CD4-positive, alpha-beta T cell treated with Interleukin-1 beta for 1 hour (primary cell): ENCODE measurements at places on chromosomes 12 and 14.

GRCh38 chr14:77485256-77485655 lies 13.4 kb downstream of the ISM2 start:
- DNase-seq = no peak

GRCh38 chr12:4112734-4113325 lies 160.7 kb upstream of the CCND2 start:
- DNase-seq = no peak

DNA sequence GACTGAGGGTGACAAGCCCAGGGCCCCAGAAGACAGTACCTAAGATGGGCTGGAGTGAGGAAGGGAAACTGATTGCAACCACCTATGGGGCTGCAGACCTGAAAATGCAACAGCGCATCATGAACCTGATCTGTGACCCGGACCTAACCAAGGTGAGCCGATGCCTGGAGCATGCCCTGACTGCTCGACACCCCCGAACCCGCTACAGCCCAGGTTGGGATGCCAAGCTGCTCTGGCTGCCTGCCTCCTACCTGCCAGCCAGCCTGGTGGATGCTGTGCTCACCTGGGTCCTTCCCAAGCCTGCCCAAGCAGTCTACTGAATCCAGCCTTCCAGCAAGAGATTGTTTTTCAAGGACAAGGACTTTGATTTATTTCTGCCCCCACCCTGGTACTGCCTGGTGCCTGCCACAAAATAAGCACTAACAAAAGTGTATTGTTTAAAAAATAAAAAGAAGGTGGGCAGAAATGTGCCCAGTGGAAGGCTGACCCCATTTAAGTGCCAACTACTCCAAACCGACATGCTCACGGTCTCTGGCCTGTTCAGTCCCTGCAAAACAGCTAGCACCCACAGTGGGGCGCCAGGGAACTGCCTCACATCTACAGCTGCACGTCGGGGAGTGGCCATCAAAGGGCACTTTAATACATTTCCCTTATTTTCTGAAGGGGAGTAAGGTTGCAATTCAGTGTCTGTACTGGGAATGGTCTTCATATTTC lies 4.2 kb downstream of the RDH5 start:
- DNase-seq = peak; percentile 74

DNA sequence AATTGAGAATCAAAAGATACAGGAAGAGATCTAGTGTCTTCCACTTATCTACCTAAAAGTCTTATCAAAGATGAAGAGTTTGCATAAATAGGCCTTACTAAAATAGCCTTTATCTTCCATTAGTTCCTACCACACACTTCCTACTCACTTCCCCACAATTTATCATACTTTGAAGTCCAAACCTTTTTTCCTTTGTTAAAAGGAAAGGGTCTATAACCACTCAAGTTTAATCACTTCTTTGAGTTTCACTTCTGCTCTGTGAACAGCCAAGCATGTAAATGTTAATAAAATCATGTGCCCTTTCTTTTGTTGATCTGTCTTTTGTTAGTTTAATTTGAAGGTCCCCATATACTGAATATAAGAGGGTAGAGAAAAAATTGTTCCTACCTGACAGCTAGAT lies 114.5 kb downstream of the PHLDA1 start:
- DNase-seq = no peak

DNA sequence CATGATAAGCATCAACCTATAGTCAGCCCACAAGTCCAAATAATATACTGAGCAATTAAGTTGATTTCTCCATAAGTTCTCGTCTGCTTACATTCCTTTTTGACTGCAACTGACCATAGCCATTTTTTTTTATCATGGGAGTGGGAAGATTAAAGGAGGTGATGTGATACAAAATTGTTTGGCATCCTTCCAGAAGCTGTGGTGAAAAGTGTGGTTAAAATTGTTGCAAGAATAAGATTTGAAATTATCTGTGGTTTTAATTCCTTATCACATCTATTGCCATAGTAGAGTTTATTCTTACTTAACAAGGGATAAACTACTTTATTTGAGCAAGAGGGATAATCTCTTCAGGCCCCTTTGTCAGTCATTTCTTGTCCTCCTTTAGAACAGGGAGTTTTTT lies 50.7 kb downstream of the LIN52 start:
- DNase-seq = no peak

GRCh38 chr12:92745856-92746550 lies 43.2 kb downstream of the PLEKHG7 start:
- DNase-seq = no peak

- DNase-seq = no peak
These were observed 66.6 kb downstream of the FLRT2 start for GRCh38 chr14:85596562-85596961.

GRCh38 chr12:100718187-100718586 lies 76.4 kb upstream of the ANO4 start:
- DNase-seq = no peak

GRCh38 chr14:95264271-95264973 lies 55.3 kb downstream of the CLMN start:
- DNase-seq = no peak

DNA sequence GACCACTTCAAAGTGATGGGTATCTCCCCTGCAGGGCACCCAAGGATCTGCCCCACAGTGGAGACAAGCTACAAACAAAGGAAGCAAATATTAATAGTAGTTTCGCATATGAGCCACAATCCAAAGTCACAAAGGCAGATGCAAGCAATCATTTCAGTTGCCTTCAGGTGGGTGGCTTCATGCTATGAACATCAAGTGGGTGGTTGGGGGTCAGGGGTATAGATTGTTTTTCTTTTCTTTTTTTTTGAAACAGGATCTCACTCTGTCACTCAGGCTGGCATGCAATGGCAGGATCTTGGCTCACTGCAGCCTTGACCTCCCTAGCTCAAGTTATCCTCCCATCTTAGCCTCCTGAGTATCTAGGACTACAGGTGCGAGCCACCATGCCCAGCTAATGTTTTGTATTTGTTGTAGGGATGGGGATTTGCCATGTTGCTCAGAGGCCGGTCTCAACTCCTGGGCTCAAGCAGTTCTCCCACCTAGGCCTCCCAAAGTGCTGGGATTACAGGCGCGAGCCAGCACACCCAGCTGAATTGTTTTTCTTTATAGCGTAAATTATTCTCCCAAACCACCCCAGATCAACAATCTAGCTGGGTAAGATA lies 13.4 kb upstream of the NT5DC3 start:
- no peak for DNase-seq

DNA sequence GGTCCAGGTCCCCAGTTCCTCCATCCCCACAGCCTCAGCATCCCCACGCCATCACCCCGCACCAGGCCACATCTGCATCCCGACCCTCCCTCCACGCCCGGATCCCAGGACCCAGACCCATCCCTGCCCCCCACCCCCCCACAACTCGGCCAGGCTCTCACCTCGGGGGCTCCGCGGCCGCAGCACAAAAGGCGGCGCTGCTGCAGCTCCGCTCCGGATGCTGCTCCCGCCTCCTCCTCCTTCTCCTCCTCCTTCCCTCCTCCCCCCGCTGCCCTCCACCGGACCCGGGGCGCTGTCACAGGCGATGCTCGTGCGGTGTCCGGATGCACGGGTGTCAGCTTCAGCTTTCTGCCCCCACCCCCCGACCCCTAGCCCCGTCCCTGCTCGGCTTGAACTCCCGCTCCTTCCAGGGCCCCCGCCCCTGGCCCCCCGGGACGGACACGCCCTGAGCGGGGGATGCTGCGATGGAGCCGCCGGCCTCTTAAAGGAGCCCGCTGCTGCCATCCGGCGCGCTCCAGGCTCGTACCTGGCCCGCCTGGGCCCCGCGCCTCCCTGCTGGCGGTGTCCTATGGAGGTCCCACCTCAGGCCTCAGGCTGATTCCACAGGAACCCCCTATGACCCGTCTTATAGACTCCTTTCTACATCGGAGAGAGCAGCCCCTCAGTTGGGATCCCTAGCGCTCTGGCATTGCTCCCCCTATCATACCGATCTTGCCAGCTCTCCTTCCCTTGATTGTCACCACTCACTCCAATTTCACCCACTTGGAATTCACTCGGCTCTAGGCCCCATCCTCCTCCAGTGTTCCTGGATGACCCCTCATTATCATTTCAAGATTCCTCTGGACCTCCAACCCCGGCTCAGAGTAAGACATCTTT lies at the start of gene MAP3K12:
TSS of gene MAP3K12 (minus strand) at position 193 of the 876 bp plus-strand sequence. CDS start 12,067 bp downstream, outside the sequence.
- peak; percentile 63 for DNase-seq

GRCh38 chr14:80059041-80059440 lies 152.3 kb downstream of the DIO2 start:
- DNase-seq = no peak

DNA sequence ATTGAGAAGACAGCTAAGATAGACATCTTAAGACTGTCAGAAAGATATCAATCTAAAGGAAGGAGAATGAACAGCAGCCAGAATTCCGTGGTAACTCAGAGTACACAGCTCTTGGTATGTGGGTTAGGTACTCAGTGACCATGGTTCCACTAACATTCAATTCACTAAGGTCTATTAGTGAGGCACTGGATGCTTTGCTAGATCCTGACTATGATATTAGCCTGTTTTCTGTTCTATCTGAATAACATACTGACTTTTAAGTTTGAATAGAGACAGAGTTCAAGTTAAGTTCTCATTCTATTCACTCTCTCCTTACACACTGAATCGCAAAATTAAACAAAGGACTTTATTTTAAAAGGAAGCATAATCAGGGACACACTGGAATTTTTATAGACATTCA lies 106.4 kb downstream of the PRKD1 start:
- no peak for DNase-seq

GRCh38 chr14:48814562-48814961 lies 771.6 kb downstream of the RPS29 start:
- no peak for DNase-seq

DNA sequence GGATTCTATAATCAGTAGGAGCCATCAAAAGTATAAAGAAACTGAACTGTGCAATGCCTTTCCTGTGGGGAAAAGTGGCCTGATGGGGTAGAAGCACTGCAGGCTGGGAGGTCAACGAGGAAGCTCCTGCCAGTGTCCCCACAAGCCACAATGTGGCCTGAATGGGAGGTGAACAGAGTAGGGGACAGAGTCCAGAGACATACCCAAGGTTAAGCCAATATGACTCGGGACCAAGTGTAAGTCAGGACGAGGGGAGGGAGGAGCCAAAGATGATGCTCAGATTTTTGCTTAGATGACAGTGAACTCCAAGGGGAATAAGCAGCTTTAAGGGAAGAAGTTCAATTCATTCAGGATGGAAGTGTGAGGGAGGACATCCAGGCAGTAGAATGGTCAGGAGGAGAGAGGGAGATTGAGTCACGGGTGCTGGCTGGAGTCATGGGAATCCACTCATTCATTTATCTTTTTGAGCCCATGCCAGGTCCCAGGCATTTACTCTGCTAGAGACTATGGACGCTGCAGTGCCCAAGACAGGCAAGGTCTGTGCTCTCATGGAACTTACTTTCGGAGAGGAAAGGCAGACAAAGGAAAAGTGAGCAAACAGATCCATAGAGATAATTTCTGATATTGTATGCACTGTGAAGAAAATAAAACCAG lies 29.1 kb downstream of the DPF3 start:
- DNase-seq = no peak
